Activated naive CD8-positive, alpha-beta T cell treated with anti-CD3 and anti-CD28 coated beads for 36 hours (primary cell): ENCODE measurements at places on chromosomes 16 and 17.

- DNase-seq = peak; percentile 85
These were observed 304.4 kb downstream of the SEC14L1 start for GRCh38 chr17:77444984-77445759.

- DNase-seq = no peak
These were observed 16.3 kb downstream of the PIK3R5 start for GRCh38 chr17:8949061-8949661.

DNA sequence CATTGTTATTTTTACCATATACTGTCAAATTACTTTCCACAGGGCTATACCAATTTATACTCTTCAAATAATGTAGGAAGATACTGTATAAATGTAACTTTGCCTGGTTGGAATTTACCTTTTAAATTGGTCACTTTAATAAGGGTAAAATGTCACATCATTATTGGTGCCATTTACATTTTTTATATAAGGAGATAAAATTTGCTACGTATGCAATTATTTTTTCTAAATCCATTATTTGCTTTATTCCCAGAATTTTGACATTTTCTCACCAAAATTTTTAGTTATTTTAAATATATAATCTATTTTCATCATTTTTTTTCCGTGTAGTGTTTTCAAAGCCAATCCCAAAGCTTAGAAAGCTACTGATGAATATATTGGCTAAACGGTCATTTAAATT, 664.7 kb downstream of the KCNJ2 start:
- DNase-seq = no peak

- DNase-seq = no peak
These were observed 120.2 kb downstream of the SMG6 start for GRCh38 chr17:2183346-2183745.

- DNase-seq = no peak
These were observed 211.2 kb downstream of the RPTOR start for GRCh38 chr17:80755650-80756405.
